NCI-H1436 (cell line): ENCODE measurements at places on chromosomes 16 and 17.

DNA sequence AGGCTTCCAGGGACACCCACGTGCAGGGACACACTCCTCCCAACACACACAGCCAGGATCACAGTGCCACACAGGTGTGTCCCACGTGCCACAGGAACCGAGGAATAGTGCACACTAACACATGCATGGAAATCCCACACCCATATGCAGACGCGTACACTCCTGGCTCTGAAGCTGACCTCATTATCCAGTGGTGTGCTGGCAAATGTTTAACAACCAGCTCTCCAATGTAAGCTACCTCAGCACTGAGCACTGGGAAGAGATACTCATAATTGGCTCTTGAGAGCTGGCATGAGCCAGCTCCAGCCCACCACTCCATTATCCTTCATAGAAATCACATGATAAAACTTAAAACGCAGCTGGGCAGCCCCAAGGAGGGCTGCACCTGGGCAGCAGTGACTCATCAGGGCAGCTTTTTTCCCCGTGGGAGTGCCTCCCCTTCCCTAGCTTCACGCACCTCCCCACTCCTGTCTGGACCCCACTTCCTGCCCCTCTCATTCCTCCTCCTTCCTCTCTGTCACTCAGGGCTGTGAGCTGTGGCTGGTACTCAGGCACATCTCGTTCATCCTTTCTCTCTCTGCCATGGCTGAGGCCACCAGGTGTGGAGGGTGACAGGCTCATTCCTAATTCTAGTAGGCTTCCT lies 14.9 kb upstream of the TBX21 start:
- no peak for DNase-seq

GRCh38 chr17:36540696-36541095 lies 4.0 kb upstream of the GGNBP2 start:
- DNase-seq: no peak

GRCh38 chr17:39045948-39046679 lies 78.9 kb upstream of the FBXO47 start:
- no peak for DNase-seq

GRCh38 chr16:31472709-31473203 lies 804 bp downstream of the TGFB1I1 start:
- peak; percentile 98 for DNase-seq

DNA sequence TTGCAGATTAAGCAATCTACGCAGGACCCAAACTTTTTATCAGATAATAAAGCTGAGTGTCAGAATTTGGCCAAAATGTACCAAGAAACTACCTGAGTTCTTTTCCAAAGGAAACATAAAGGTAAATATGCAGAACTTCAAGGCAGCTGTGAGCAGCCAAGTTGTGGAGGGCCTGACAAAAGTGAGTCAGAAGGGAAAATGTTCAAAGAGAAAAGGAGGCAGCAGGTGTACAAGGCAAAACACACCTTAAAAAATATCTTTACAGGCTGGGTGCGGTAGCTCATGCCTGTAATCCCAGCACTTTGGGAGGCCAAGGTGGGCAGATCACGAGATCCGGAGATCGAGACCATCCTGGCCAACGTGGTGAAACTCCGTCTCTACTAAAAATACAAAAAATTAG lies 7.0 kb upstream of the KANSL1 start:
- DNase-seq: no peak

- no peak for DNase-seq
Observed at GRCh38 chr16:82271636-82272035, 101.6 kb upstream of the MPHOSPH6 start.

GRCh38 chr16:47047524-47048203 lies 74.2 kb upstream of the DNAJA2 start:
- DNase-seq: no peak

GRCh38 chr16:11634312-11634711 lies 33.9 kb upstream of the SNN start:
- no peak for DNase-seq

- no peak for DNase-seq
Observed at GRCh38 chr17:4375039-4375748, 8.7 kb upstream of the UBE2G1 start.

- DNase-seq: no peak
Observed at GRCh38 chr16:83147244-83147643, 520.5 kb downstream of the CDH13 start.

DNA sequence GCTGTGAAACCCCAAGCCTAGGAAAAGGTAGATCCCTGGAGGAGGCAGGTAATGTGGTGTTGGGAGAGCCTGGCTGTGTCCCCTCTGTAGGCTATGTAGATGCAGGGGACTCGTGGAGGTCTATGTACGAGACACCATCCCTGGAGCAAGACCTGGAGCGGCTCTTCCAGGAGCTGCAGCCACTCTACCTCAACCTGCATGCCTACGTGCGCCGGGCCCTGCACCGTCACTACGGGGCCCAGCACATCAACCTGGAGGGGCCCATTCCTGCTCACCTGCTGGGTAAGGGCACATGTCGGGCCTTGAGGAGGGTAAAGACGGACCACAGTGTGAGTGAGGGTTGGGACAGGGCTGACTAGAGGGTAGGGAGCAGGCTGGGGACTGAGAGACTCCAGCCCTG lies 12.0 kb downstream of the ACE start:
- no peak for DNase-seq

GRCh38 chr16:86568677-86569623 lies 2.3 kb downstream of the FOXC2 start:
- DNase-seq: no peak

GRCh38 chr16:54475019-54475601 lies 188.5 kb upstream of the IRX3 start:
- DNase-seq: no peak

GRCh38 chr17:34741967-34742366 lies 162.6 kb downstream of the TMEM132E start:
- DNase-seq: no peak

DNA sequence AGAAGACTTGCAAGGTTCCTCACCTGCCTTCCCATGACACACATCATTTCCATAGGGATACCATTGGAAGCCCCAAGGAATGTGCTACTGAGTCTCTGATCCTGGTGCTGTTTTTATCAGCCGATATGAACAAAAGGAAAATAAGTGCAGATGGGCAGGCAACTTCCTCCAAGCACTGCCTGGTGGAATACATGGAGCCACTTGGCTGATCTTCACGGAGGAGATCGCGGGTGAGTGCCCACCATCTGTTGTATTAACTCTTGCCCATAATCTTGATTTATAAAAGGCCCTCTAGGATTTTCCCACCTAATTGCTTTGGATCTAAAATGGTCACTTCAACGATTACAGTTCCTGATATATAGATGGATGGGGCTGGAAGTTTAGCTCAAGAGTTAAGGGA lies 24.7 kb upstream of the CDRT15 start:
- DNase-seq: no peak

DNA sequence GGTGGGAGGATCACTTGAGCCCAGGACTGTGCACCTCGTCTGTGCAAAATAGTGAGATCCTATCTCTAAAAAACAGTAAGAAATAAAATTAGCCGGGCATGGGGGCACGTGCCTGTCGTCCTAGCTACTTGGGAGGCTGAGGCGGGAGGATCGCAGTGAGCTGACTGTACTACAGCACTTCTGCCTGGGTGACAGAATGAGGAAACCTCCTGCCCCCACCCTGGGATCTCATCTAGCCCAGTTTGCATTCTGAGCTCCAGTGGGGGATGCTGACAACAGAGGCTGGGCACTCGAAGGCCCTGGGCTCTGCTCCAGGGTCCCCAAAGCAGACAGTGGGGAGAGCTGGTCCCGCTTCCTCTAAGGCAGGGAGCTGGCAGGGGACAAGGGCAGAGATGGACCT lies 7.1 kb downstream of the NAGPA start:
- DNase-seq: no peak

GRCh38 chr16:86994651-86995171 lies 322.5 kb downstream of the C16orf95 start:
- DNase-seq: no peak

DNA sequence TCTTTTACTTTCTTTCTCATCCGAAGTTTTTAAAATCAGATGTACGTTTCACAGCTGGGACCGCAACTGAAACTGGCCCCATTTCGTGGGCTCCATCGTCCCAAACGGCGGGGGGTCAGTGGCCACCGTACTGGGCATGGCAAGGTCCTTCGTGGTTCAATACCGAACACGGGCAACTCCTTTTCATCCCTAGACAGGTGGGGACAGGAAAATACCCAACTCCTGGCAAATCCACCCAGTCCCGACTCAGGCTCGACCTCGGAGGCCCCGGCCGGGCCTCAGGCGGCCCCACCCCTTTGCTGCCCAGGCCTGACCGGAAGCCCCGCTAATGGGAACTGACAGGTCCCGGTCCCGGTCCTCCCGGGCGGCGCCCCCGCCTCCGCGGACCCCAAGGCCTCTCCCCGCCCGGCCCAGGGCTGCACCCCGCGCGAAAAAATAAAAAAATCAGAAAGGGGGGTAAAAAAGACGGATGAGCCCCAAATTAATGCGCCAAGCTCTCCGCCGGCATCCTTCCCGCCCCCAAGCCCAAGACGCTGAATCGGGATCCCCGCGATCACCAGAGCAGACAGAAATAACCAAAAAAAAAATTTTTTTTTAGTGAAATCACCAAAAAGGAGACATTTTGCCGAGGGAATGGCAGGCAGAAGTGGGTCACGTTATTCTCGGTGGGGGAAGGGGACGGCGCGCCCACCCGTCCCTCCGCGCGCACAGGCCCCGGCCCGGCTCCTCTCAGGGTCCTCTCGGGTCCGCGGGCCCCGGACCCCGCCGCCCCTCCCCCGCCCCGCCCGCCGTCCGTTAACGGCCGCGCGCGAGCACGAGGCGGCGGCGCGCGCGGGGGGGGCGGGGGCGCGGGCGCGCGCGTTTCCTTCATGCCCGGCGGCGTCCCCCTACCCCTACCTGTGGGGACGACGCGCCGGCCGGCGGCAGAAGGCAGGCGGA lies 562 bp downstream of the ZC3H7A start:
- no peak for DNase-seq

- DNase-seq: peak; percentile 55
Observed at GRCh38 chr16:61842666-61843065, 193.6 kb downstream of the CDH8 start.

- DNase-seq: no peak
Observed at GRCh38 chr16:57566436-57566835, 24.0 kb downstream of the ADGRG5 start.

DNA sequence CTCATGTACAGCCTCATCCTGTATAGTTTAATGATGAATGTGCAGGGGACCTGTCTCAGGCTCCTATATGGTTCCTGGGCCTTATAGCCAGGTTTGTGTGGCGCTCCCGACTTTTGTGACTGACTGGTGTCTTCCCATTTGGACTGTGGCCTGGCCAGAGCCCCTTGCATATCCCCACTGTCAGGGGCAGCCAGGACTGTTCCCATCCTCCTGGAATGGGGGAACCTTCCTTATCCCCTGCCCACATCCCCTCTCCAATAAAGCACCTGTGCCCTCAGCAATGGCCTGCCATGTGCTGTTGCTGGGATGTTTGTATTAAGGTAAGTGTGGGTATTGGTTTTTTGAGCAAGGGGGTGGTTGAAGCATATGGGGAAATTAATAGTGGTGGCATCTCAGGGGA lies 2.6 kb downstream of the B3GNT9 start:
- no peak for DNase-seq

- DNase-seq: no peak
Observed at GRCh38 chr16:142405-142967, 4.0 kb upstream of the NPRL3 start.

GRCh38 chr17:69812240-69812837 lies 262.7 kb upstream of the KCNJ16 start:
- no peak for DNase-seq

DNA sequence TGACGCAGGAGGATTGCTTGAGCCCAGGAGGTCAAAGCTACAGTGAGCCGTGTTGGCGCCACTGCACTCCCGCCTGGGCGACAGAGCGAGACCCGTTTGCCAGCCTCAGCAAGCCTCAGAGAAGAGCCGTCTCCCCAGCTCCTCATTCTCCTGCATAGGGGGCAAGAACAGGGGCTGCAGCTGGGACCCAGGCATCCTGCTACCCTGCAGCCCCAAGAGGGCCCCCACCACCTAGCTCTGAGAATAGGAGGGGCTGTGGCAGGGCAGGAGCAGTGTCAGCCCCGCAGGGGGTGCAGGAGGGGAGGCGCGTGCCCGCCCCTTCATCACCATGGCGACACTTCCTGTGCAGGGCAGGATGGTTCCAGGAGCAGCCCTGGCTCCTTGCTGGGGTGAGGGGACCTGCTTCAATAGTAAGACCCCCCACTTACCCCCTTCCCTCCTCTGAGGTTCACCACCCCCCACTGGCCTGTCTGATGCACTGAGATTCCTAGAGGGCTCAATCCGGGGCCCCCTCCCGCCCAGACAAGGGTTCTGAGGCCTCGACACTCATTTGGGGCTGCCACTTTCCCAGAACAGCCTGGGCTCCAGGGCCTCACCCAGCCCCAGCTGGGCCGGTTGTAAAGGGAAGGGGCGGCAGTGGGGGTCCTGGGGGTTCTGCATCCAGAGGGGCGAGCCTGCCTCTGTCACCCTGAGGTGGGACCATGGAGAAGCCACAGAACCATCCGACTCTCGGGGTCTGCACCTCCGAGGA lies 20.2 kb downstream of the VASN start:
- peak; percentile 17 for DNase-seq

DNA sequence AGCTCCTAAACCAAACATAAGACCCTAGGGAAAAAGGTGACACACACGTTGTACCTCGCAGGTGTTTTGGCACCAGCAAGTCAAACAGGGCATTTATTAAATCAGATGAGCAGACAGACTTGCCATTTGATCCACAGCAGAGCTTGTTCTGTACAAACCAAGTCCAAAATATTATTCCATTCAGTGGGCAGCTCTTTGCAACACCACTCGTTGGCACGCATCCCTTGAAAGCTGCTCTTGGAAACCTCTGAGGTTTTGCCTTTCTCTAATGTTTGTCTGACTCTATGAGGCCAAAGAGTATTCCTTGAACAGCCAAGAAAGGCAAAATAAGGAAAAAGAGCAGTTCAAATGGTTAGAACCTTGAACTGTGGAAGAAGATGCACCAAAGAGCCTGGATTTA lies 12.7 kb downstream of the TMEM100 start:
- no peak for DNase-seq

DNA sequence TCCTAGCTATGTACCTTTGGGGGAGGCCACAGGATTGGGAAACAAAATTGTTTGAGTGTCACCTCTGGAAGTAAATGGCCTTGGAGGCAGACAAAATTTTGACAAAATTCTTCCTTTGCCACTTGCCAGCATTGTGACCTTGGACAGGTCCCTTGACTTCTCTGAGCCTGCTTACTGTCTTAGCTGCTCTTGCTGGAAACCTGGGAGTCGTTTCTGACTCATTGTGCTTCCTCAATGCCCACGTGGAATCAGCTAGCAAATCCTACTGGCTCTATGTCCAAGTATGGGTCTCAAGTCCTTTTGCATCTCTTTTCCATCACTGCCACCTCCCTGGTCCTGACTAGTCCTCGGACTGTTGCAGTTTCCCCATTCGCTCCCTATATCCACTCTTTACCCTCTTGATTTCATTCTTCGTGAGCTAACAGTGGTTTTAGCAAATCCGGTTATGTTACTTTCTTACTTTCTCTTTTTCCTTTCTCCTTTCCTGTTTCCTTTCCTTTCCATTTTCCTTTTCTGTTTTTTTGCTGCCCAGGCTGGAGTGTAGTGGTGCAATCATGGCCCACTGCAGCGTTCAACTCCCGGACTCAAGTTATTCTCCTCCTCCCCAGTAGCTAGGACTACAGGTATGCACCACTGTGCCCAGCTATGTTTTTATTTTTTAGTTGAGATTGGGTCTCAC lies 68.1 kb upstream of the LGALS9 start:
- DNase-seq: no peak

GRCh38 chr17:50560931-50561745 lies 623 bp downstream of the CACNA1G start:
- no peak for DNase-seq

GRCh38 chr16:64481497-64481896 lies 640.4 kb downstream of the CDH11 start:
- no peak for DNase-seq

GRCh38 chr17:49223517-49224197 lies 6.9 kb downstream of the PHOSPHO1 start:
- DNase-seq: no peak
